Chondrocyte (in vitro differentiated cells): ENCODE measurements at places on chromosomes 7 and 10.
A peak's percentile ranks its signal among the peaks of the same experiment; 100 is the strongest.

GRCh38 chr10:111273635-111274034 is 196.8 kb downstream of the ADRA2A start:
- H3K27me3 ChIP-seq: peaks cover 14% of the 10 kb centered on the region
- H3K4me3 ChIP-seq: no peak overlapping the region
- no peaks in the 10 kb centered on the region for H3K4me1 ChIP-seq
- H3K27ac ChIP-seq: no peak overlapping the region
- DNase-seq: no peak
- no peaks in the 10 kb centered on the region for H3K36me3 ChIP-seq

DNA sequence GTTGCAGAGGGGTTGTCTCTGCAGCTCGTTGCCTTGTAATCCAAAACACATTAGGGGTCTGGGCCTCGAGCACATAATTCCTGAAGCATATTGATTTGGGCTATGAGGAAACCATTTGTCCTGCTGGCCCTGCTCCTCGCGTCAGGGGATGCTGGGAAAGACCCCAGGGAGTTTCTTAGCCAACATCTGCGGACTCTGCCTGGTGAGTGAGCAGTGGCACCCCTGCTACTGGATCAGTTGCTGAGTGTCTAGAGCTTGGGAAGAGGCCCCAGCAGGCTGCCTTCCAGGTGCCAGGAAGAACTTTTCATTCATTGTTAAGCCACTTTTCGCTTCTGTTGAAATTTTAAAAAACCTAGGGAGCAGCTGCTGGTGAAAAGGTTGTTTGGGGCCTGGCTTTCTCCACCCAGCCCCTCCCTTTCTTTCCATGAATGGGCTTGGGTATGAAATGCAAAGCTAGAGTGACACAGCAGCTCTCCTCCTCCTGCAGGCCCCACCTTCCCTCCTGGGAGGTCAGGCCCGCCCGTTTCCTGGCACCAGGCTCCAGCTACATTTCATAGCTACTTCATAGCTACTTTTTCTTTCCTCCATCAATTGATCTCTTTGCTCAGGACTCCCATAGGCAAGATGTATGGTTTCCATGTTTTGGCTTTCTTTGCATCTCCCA is 26.8 kb downstream of the TACR2 start:
- peak overlapping the region; percentile 36 for H3K27ac ChIP-seq
- peaks cover 23% of the 10 kb centered on the region for H3K4me1 ChIP-seq
- DNase-seq: no peak
- no peak overlapping the region for H3K4me3 ChIP-seq
- H3K27me3 ChIP-seq: no peaks in the 10 kb centered on the region

DNA sequence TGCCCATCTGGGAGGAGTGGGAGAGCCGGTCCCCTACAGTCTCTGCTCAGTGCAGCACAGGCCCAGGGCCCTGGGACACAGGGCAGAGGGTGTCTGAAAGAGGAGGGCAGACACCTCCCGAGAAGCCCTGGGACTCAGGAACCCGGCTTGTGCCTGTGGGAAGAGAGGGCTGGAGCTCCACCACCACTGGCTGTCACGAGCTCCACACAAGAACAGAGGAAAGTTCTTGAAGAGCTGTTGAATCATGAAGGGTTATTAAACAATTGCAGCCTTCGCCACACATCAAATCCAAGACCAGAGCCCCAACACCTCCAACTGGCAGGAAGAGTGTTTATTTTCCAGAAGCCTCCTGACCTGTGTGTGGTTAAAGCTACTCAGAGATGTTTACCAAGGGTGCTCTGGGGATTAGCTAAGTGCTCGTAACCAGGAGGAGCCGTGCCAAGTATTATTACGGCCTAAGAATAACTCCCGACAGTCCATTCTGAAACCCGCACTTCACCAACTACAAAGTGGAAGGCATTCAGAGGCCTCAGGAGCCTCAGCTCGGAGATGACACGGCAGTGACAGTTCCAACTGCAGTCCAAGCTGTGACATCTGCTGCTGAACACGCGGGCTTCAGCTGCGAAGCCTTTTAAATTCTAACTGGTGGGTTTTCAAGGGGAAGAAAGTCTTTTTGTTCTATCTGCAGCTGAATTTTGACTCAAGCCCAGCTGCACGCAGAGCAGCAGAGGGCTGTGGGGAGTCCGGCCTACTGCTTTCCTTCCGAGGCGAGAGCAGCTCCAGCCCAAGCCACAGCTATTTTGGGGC is 75.1 kb downstream of the MAD1L1 start:
- H3K36me3 ChIP-seq: peaks cover 10% of the 10 kb centered on the region
- H3K4me1 ChIP-seq: peaks cover 22% of the 10 kb centered on the region
- DNase-seq: peak; percentile 72
- H3K27ac ChIP-seq: peak overlapping the region; percentile 88
- no peak overlapping the region for H3K4me3 ChIP-seq

DNA sequence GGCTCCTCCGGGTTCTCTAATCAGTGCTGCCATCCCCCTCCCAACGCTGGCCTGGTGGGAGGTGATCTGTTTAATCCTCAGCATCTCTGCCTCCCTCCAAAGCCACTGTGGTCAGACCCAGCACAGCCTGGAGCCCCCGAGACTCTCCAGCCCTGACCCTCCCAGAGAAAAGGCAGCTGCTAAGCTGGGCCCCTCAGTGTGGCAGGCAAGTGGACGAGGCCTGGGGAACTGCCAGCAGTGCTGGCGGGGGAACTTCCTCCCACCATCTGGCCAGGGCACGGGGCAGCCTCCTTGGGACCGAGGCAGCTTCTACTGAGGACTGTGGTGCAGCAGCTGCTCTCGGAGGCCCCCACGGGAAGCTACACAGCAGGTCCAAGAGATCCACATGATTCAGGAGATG is 51.1 kb downstream of the DPYSL4 start:
- H3K4me3 ChIP-seq: no peak overlapping the region
- H3K27me3 ChIP-seq: no peaks in the 10 kb centered on the region
- DNase-seq: no peak

- no peaks in the 10 kb centered on the region for H3K36me3 ChIP-seq
- H3K4me1 ChIP-seq: peaks cover 61% of the 10 kb centered on the region
- DNase-seq: no peak
- H3K27ac ChIP-seq: peak overlapping the region; percentile 100
These were observed 724 bp downstream of the BBIP1 start for GRCh38 chr10:110918269-110918642.
